Cardiac muscle cell (in vitro differentiated cells and primary cell): ENCODE measurements at places on chromosomes 4 and X.

DNA sequence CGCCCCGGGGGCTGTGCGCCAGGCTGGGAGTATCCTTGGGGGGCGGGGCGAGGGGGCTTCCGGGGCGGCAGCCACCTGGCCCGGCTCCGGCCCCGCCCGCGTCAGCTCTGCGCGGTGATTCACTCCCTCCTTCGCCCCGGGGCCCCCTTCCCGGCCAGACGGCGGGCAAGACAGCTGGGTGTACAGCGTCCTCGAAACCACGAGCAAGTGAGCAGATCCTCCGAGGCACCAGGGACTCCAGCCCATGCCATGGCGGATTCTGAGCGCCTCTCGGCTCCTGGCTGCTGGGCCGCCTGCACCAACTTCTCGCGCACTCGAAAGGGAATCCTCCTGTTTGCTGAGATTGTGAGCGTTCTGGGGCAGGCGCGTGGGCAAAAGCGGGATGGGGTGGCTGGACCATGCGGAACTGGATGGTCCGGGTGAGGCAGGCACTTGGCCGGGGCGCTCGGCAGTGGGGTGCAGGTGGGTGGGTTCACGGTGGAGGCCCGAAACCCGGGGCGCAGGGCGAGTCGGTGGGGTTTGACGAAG is at the start of gene PLP2:
PLP2 (plus strand) TSS at position 147 of the 528 bp plus-strand sequence; CDS start at position 250, 103 bp downstream.
- DNase-seq, result peak; percentile 35

GRCh38 chr4:52825460-52826090 is 36.5 kb upstream of the RASL11B start:
- DNase-seq, result no peak

DNA sequence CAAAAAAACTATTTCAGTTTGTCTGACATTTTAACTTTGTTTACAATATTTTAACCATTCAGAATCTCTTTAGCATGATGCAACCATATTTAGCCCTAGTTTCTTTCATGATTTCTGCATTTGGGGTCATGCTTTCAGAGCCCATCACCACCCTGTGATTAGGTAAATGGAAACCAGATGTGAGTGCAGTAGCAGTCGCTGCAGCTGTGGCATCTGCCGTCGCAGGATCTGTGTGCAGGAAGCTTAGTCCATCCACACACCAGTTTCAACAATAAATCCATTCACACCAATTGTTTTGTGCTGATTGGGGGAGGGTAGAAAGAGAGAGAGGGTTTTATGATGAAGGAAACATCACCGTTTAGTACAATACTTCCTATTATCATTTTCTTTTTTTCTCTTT is 130.5 kb downstream of the CPEB2 start:
- DNase-seq, result no peak

GRCh38 chr4:76758996-76759395 is 138.9 kb downstream of the SOWAHB start:
- DNase-seq, result no peak

DNA sequence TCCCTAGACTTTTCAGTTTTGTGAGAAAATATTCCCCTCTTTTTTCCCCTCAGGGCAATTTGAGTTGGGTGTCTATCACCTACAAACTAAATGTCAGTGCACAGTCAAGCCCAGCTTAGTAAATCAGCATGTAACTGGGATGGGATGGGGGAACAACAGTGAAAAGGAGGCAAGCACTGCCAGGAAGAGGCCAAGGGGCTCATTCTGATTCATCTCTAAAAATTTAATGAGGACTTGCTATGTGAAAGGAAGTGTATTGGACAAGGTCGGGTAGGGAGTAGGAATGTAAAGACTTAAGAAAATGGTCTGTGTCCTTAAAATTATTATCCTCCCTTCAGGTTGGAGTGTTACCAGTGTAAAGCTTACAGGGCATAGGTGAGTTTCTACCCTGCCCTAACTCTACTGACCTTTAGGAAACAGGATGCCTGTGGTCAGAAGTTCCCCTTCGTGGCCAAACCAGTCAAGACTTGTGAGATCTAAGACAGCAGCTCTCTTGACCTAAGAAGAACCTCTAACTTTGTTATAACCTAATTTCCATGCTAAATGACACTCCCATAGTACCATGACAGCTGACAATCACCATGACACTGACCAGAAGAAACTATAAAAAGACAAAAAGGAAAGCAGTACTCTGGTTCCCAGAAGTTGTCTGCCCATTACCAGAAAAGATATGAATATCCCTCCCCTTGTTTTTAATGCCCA is 194.4 kb upstream of the LDB2 start:
- no peak for DNase-seq

GRCh38 chr4:141637565-141637964 is 1.2 kb downstream of the IL15 start:
- DNase-seq, result no peak

DNA sequence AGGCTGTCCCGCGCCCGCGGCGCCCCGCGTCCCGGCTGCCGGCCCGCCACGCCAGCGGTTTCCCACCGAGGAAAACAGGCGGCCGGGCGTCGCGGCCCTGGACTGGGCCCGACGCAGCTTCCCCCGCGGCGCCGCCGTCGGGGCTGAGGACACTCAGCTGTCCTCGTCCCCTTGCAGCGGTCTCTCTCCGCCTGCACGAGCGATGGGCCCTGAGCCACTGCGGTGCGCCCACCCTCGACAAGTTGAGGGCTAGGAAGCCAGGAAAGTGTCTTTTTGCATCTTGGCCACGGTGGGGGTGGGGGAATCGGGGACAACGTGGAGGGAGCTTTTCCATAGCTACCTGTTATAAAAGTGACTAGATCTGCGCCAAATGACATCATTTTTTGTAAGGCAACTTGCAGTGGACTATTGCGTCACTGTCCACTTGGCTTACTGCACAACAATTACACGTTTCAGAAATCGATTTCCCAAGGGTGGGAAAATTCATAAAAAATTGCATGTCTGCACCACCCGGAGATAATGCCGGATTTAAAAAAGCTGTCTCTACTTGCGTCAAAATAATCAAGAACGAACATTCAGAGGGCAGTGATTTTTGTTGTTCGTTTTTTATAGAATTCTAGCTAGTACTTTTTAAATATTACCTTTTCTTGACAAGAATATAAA is 1.1 kb downstream of the KLHL15 start:
- no peak for DNase-seq

DNA sequence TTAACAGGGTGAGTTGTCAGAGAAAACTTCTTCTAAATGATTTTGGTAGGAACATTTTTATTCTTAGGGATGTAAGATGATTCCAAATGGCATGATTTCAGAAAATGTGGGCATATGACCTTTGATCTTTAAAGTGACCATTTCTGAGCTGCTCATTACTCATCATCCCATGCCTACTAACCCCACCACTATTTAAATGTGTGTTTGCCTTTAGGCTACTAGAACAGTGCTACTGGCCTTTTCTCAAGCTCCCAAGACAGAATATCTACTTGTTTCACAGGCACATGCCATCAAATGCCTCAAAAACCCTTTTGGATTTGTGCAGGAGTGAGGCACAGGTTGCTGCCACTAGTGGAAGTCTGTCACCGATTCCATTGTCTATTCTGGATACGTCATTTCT is 428.2 kb downstream of the ADAM29 start:
- no peak for DNase-seq

DNA sequence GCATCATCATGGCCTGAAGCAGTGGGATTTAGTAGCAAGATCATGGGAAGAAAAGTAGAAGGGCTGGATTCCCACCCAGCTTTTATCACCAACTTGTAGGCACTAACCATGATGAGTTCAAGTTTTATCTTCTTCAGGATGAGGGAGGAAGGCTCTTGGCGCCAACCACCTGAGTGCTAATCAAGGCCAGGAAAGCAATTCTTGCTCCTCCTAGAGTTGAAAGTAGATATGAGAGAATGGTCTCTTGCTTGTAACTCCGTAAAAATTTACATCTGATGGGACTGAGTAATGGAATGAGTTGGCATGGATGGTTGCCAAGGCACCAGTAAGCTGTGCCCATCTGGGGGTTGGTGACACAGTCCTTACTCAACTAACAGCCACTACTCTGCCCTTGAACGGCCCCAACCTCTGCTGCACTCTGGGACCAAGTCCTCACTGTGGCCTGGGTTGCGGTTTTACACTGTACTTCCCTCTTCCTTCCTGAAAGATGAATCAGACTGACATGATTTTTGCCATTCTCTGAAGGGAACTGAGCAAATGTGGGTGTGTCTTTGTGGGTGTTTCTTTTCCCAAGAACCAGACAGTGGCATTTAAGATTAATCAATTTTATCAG is 39.4 kb upstream of the NDP start:
- no peak for DNase-seq

DNA sequence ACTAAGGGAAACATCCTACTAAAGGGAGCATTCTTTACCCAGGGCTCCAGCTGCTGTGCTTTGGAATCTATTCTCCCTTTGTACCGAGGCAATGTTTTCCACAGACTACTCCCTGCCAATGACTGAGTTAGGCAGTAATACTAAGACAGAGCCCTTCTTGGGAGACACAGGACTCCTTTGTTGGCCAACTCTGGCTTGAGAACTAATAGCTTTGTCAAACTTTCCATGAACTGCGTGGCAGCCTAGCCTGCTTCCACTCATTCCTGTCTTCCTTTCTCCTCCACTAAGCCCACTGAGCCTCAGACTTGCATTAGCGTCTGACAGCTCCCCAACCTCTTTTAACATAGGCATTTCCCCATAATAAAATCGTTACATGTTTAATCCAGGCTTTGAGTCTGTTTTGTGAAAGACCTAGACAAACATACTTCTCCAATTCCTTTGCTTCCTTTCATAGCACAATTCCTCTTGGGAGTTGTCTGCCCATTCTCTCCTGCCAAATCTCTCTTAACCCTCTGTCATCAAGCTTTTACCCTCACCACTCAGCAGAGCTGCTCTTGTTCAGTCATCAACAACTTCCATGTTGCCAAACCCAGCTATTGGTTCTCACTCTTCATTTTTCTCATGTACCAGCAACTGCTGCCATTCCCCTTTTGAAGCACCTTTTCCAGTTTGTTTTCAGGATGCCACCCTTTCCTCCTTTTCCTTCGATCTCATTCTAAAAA is 300.3 kb upstream of the IGFBP7 start:
- no peak for DNase-seq

DNA sequence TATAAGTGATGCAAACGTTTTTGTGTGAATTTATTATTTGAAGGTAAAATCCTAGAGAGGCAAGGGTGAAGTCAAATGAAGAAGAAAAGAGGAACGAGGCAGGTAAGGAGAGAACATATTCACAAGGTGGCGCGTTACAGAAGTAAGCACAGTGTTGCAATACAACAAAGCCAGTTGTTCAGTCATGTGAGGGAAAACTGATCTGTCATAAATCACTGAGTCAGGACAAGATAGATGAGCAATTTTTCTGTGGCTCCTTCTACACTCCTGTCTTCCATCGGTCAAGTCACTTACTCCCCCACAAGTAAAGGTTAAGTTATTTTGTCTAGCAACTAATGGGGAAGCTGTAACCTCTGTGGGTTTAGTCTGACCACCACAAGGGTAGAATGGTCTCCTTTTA is 203.0 kb upstream of the GK2 start:
- DNase-seq, result no peak

DNA sequence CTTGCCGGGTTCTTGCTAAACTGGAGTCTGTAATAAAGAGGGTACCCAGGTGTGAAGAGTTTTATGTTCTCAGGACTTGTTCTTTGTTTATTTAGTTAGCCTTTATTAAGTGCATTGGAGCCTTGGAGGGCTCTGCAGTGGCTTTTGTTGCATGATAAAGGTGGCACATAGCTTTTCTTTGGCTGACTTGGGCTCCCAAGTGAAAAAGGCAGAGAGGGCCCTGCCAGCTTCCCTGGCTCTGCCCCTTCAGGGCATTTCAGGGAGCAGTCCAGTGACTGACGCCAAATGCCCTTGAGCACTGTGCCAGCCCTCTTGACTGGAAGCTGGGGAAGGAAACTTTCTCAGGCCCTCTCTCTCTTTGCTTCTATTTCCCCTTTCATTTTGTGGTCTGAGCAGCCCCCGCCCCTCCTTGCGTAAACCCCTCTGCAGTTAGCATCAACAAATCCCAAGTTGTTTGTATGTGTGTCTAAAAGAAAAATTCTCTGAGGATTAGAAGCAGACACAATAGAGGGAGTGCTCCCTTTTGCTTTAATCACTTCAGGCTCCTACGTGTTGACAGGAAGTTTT is 152.2 kb downstream of the NHS start:
- DNase-seq, result peak; percentile 25

GRCh38 chr4:47367761-47368160 is 95.7 kb downstream of the COMMD8 start:
- no peak for DNase-seq

DNA sequence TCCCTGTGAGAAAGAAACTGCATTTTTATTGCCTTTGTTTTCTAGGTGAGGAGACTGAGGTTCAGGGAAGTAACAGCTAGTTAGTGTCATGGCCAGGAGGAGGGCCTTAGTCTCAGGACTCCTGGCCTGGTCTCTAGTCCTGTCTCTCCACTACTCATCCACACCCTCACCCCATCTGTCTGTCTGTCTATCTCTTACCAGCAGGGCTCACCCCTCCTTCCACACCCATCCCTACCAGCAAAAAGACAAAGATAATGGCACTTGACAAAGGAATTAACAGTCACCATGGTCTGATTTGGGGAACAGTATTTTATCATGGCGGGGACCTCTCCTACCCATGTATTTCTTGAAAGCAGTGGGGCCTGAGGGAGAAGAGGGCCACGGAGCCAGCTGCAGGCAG is 125.8 kb downstream of the REPS2 start:
- no peak for DNase-seq

DNA sequence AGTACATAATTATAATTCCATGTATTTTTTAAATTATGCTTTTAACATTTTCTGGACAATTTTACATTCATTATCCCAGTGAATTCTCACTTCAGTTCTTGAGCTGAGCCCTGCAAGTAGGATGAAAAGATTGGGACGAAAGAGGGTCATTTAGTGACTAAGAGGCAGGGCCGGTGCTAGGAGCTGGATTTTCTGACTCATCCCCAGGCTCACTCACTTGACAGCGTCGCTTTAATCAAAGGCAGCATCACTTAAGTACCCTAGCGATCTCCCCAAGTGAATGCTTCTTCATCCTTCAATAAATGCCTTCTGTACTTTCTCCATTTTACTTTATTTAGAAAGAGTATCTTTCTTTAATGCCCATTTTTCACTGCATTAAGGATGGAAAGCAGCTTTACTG is 263.6 kb downstream of the HS3ST1 start:
- DNase-seq, result no peak

- no peak for DNase-seq
Observed at GRCh38 chr4:2574863-2575262, 38.4 kb downstream of the FAM193A start.

DNA sequence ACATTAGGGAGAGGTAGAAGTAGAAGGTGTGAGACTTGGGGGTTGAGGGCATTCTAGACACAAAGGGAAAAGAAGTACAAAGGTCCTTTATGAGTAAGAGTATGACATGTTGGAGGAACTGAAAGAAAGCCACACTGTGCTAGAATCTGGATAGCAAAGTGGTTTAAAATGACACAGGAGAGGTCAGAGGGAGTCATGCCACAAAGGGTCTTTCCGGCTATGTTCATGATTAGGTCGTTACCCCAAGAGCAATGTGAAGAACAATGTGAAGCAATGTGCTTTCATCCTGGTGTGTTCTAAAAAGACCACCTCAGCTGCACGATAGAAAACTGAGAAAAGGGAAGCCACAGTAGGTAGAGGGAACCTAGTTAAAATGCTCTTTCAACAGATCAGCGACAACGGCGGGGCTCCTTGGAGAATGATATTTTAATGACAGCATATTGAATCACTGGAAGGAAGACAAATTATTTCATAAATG is 29.2 kb downstream of the SMIM14 start:
- no peak for DNase-seq
